ENCODE measurements at places on chromosomes 2 and 18.

- DNase-seq, result no peak
These were observed 79.9 kb downstream of the BCL11A start for GRCh38 chr2:60473546-60473945.

DNA sequence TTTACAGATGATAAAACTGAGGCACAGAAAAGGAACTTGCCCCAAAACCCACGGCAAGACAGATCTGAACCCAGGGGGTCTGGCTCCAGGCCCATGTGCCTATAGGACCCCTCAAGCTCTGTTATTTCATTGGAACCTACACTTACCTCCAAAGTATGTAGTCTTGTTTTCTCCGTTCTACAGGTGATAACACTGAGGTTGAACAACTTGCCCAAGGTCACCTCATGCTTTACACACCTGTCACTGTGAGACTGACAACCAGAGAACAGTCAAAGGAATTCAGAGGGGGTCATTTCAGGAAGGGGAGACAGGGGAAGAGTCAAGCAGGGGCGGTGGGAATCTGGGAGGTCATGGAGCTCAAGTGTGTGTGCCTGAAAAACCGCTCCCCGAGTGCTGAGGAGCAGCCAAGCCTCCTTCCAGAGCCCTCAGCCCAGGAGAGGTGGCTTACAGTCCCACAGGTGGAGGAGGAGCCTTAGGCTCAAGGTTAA, 47.7 kb downstream of the SERTAD2 start:
- no peak for DNase-seq

DNA sequence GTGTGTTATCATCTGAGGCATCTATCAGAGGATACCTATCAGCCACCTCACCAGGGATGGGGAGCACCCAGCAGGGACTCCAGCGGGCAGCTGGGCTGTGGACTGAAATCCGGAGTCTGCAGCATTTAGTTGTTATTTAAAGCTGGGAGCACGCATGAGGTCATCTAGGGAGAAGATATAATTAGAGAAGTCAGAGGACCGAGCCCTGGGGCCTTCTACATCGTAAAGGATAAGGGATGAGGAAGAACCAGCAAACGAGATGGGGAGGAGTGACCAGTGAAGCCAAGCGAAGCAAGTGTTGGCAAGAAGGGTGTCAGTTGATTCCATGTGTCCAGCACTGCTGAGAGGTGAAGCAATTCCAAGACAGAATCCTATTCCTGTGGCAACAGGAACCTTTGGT, 70.3 kb downstream of the STEAP3 start:
- no peak for DNase-seq

- no peak for DNase-seq
These were observed 1.0 kb downstream of the HOXD12 start for GRCh38 chr2:176100547-176101140.

DNA sequence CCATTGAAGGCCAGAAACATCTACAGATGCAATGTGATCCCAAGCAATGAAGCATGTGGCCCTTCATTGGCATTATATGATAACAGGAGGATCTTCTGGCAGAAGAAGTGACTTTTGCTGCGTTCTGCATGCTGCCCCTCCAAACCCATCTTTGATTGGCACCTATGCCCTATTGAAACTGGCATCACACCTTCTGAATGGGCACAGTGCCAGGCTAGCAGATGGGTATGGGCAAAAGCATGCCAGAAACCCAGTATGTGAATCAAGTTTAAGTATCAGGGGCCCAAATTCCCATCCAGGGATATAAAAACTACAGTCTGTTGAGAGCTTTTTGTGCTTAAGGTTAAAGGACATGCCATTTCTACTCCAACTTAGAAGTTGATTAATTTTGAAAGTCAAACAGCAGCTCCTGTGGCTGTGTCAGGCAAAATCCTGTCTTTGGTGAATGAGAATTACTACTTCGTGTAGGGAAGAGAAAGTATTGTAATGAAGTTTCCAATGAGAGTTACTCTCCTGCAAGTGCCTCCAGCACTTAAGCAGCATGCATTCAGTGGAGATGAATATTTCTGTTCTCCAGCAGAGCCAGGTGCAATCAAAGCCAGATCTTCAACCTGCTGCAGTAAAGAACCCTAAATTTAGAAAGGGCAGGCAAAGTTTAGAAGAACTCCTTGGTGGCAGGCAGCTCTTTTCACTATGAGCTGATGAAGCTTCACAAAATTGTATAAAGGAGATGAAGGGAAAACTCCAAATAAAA, 8.6 kb downstream of the VRK2 start:
- no peak for DNase-seq

DNA sequence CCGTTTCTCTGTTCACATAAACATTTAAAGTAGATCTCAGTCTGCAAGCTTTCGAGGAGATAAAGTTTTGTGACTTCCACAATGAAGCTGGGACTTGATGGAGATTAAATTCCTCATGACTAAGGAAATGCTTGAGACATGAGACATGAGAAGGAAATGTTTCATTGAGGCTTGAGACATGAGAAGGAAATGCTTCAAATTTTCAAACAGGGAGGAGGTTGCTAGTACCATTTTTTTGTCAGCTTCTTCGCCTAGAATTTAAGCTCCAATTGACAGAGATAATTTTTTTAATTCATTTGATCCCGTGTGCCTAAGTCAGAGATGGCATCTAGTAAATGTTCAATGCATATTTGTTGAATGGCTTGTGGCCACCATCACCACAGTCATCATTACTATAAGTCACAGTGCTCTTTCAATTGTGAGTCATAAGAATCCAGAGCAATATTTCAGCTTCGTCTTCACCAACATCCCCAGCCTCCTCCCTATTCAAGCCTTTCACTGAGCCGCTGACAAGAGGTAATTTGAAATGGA, 543 bp upstream of the MARCHF4 start:
- no peak for DNase-seq

GRCh38 chr18:22213333-22213973, 44.1 kb downstream of the GATA6 start:
- DNase-seq, result no peak

DNA sequence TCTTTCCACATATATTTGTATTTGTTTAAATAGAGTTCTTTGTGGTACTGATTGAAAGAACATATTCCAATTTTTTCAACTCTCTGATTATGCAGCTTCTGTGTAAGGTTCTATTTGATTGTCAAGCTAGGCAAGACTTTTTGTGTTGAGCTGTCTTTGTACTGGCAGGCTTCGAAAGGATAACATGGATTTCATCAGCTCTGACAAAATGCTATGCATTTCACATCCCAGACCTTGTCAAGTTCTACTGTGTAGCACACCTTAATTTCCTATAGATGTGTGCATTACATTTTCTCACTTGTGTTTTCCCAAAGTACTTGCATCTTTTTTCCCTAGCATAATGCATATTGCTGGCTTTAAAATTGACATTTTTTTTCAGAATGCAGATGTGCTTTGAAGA, 555.0 kb upstream of the GYPC start:
- DNase-seq, result no peak

DNA sequence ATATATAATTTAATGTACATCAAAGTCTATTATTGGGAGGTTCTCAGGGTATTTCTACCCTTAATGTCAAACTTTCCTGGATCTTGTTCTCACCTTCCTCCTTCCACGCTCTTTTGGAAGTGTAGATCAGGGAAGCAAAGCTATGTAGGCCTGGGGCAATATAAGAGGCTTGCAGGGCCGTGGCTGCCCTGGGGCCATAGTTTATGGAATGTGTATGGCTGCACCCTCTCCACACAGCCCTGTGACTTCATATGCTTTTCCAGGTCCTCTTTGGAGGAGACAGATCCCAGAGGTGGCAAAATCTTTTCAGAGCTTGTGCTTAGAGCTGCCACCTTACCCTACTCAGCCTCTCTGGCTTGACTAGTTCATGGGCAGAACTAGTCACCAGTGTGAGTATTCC, 82.9 kb downstream of the PLB1 start:
- DNase-seq, result no peak

Measured in activated T-helper 9 cell treated with anti-CD3 and anti-CD28 coated beads, Interleukin-2, amount 50 U/mL, for 16 hours (primary cell).